ENCODE measurements at places on chromosomes 7 and 10. TPM values are rescaled to one million over a fixed set of nuclear protein-coding genes. Genes with fewer than 3 reads are reported as not detected.

- DNase-seq, result peak; percentile 29
These were observed 65.8 kb downstream of the INHBA start for GRCh38 chr7:41637049-41637448.

The FBXO24 gene
- total RNA-seq, result 0.33 TPM

DNA sequence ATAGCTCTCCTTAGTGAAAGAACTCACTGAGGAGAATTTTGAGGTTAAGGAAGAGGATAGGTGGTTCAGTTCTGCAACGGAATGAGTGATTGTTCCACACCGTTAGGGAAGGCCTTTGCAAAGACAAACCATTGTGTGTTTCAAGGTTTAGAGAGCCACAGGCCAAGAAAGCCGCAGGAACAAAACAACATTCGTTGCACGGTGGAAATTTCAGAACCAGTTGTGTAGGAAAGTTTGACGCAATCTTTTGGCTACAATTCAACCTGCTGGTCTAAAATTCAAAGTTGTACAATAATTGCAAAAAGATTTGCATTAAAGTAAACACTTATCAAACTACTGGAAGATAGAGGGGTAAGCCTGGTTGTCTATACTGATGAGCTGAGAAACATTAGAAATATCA is 91.4 kb downstream of the FAM107B start:
- DNase-seq, result no peak

The DNAJC1 gene
- total RNA-seq, result 46.2 TPM

DNA sequence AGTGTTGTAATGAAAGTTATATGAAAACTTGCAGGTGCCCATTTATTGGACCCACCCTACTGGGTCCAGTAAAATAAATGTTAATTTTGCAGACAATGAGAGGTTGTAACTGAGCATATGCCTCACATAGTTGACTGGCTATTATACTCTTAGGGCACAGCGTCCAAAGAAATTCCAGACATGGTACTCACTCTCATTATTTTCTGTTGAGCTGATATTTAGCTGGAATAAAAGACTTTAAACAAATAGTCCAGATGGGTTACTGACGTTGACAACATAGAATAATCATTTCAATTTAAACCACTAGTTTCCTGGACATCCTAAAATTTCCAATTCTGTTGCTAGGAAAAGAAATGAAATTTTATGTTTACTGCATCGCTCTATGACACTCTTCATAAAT is 174.5 kb downstream of the ZNF365 start:
- DNase-seq, result peak; percentile 72

The WIPF3 gene
- 0.33 TPM for total RNA-seq

- DNase-seq, result no peak
These were observed 3.9 kb upstream of the NOBOX start for GRCh38 chr7:144407266-144407931.

The NODAL gene
- total RNA-seq, result not detected

DNA sequence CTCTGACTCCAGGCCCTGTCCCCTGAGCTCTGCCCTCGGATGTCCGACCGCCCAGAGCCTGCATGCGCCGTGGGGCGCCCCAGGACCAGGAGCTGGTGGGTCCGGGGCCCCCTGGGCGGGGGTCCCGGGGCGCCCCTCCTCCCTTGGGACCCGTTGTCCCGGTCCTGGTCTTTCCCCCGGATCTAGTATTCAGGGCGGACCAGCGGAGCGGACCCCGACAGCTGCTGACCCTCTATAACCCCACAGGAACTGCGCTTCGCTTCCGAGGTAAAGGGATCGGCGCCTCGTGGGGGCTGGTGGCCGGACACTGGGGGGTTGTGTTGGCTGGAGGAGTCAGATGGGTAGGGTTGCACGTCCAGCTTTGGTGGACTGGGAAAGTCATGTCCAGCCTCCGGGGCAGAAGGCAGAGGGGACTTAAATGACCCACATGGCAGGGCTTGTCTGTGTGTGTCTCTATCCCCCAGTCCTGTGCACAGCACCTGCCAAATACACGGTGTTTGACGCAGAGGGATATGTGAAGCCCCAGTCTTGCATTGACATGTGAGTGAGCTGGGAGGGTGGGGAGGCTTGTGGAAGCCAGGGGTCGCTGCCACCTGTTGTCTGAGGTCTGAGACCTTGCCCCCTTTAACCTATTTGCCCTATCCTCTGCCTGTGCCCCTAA is 520 bp downstream of the MOSPD3 start:
- DNase-seq, result no peak

The TSPAN12 gene
- 1.5 TPM for total RNA-seq

DNA sequence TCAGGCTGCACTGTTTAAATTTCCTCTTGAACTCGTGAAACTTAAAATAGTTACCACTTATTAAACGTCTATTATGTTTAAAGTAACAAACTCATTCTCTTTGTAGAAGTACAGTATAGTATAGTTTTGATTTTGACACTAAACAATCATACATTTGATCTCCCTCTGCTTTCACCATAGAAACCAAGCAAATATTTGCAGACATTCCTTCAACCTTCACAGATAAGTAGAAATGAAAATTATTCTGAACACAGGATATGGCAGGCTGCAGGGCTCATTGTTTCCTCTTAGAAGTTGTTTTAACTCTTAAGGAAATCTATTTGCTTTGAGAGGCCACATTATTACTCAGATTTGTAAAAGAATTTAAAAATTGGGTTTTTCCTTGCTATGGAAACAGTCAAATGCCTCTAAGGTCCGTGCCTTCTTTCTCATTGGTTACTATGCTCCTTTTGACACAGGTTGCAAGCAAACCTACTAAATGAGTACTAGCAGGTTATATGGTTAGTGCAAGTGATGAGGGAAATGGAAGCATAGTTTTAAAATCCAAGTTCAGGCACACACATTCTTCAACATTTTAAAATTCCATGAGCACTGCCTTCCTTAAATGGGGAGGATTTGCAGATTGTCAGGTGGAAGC is 92.8 kb upstream of the FAM133B start:
- peak; percentile 54 for DNase-seq

GRCh38 chr7:18491871-18492270 is 3.7 kb upstream of the HDAC9 start:
- DNase-seq, result no peak

DNA sequence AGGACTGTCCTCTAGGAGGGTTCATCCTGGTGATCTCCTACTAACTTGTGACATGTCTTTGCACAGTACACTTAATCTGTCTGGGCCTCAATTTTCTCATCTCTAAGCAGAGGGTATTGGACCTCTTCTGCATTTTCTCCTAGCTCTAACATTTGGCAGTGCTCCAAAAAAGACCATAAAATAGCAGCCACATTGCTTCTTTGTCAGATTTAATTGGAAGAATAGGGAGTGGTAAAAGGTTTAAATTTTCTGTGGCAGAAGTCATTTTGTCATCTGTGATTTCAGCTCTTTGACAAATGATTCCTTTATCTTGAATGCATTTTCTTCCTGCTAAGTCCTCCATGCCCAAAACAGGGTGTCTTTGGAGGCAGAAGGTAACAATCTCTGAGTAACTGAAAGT is 289.9 kb upstream of the LRGUK start:
- no peak for DNase-seq

GRCh38 chr7:3082386-3082785 is 38.7 kb upstream of the CARD11 start:
- no peak for DNase-seq

DNA sequence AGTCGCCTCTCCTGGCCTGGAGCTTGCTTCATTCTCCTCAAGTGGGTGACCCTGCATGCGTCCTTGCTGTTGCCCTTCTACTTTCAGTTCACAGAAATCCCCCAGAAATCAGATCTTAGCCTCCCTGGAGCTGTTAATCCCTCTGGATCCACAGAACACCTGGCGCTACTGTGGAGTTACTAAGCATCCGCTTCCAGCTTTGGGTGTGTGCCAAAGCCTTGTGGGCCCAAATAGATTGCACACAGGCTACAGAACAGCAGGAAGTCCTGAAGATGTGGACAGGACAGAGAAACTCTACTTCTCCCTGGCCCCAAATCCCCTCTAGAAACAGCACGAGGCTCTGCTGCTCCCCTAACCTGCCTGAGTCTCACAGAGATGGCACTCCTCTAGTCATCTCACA is 36.6 kb upstream of the PDLIM1 start:
- DNase-seq, result peak; percentile 12

DNA sequence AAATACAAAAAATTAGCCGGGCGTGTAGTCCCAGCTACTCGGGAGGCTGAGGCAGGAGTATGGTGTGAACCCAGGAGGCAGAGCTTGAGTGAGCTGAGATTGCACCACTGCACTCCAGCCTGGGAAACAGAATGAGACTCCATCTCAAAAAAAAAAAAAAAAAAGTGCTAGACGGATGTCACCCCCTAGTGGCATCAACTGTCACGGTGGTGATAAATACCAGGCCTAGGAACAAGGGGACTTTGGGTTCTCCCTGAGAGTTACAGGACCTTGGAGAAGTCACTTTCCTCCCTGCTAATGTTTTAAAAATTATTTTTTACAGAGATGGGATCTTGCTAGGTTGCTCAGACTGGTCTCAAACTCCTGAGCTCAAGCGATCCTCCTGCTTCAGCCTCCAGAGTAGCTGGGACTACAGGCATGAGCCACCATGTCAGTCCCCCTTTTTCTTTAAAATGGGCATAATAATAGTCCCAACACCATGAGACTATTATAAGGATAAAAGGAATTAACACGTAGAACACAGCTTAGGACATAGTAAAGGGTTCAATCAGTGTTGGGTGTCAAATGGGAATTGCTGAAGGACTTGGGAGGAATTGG is 2.6 kb upstream of the TMEM130 start:
- no peak for DNase-seq

The CALHM1 gene
- total RNA-seq, result not detected

DNA sequence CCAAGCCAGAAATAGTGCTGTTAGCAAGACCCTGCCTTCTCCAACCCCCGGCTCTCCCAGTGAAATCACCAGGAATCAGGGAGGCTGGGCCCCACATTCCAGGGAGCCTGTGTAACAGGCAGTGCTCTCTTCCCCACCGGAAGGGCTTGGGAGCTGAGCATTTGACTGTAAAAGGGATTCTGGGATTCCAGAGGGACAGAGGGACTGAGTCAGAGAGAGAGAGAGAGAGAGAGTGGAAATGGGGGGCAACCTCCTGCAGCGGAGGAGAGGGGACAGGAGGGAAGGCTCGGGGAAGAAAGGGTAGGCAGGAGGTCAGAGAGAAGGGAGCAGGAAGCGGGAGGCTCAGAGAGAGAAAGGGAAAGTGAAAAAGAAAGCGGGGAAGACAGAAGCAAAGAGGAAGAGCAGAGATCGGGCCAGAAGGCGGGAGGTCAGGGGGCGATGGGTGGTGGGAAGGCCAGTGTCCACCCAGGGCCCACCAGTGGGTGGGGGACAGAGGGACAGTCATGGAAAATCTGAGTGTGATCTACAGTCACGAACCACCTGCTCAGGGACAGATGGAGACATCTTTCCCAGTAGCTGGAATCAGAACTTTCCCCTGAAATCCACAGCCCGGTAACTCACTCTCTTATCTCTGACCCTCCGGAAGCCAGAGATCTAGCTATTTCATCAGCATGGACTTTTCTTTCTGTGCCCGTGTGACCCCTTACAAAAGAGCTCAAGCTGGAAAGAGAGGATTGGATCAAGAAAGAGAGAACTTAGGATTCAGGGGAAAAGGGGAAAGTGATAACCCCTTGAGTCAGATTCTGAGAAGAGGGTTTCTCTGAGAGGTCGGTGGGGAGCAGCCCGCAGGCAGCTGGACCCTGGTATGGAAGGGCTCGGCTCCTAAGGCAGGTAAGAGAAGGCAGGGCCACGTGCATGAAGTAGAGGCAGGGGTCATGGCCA is 4.6 kb upstream of the SERPINE1 start:
- DNase-seq, result peak; percentile 100

DNA sequence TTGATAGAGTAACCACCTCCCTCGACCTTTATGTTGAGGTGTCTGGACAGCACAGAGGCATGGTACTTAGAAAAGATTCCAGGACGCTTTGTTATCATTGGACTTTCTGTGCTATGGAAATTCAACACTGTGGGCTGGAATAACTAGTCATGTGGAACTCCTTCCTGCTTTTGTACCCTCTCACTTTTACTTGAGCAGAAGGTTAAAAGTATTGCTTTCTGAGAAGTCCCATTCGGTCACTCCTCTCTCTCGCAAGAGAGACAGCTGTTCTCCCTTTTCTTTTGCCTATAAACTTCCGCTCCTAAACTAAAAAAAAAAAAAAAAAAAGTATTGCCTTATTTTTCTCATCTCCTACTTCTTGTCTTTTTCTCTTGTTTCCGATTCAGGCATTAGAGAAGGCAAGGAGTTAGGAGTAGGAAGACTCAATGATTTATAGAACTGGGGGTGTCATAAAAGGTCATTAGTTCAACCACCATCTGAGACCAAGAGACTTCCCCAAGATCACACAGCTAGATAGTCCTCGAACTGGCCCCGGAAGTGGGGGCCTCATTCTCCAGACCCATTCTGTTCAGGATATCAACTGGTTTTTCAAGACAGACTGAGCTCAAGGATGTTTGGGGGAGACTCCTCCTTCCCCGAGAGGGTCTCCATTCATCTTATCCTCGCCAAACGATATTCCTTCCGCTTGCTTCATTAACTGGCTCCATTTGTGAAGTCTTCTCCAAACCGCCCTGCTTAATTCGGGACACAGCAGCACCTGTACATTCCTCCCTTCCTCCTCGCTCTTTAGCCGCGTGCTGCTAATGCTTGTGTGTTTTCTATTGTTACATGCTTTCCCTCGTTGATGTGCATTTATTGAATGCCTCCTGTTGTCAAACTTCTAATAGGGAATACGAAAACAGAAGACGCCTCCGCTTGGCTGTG is 995 bp upstream of the INPP5F start:
- DNase-seq, result peak; percentile 36

GRCh38 chr7:69199661-69200060 is 398.6 kb upstream of the AUTS2 start:
- no peak for DNase-seq

DNA sequence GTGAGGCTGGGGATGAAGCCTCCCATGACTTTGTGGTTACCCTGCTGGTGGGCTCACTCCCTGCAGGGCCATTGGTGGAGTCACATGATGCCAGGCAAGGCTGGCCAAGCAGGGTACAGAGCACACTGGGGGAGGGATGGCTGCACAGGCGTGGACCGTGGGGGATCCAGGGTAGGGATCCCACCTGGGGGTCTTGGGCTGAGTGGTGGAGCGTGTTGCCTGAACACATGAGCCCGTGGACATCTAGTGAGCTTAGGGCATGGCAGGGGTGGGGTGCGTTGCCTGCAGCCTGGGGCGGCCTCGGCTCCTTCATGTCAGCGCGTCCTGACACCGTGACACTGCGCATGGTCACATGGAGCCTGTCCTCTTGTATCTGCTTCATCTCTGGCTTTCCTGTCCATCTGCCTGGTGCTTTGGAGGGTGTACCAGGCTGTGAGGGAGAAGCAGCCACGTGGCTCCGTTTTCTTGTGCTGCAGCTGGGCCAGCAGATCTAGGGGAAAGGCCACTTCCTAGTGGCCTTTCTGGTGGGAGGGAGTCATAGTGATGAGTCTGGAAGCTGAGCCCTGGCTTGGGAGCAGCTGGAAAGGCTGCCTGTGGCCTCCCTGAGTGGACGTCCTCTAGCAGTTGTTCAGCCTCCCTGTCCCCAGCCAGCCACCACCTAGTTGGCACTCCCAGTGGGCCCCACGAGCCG is 96.2 kb downstream of the LHPP start:
- peak; percentile 44 for DNase-seq

DNA sequence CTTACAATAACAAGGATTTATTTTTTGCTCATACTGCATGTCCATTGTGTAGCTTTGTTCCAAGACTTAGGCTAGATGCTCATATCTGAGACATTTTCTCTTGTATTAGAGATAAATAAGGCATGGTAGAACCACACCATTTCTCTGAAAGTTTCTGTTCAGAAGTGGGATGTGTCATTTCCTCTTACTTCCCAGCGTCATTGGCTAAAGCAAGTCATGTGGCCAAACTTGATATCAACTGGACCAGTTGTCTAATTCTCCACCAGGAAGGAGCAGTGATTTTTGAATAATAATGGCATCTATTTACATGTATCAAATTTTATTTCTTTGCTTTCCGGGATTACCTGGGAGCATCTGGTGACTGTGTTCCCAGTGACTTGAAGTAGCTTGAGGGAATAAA is 38.3 kb downstream of the AHCYL2 start:
- DNase-seq, result no peak

The TAS2R41 gene
- not detected for total RNA-seq

Measured in fibroblast of lung (primary cell).